ENCODE measurements at places on chromosomes 5 and 9. TPM values are rescaled to one million over a fixed set of nuclear protein-coding genes. Genes with fewer than 3 reads are reported as not detected.

DNA sequence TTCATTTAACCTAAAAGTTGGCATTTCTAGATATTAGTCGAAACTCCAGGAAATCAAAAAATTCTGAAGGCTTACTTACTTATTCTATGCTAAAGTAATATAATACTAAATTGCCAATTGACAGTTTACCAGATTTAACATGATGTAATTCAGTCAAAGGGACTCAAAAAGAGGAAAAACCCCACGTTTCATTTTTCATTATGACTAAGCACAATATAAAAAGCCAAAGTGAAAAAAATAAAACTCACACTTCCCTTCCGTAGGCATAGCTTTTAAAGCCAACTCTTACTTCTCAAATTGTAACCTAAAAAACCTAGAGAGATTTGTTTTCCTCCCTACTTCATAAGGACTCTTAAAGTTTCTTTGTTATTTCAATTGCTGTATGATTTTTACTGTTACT lies 146.6 kb downstream of the RAPGEF6 start:
- H3K4me3 ChIP-seq: no peak overlapping the region
- no peak for DNase-seq
- H3K27me3 ChIP-seq: no peaks in the 10 kb centered on the region

Gene CDKN2B
- 67.0 TPM for total RNA-seq

GRCh38 chr9:125470767-125471580 lies 209.3 kb downstream of the GAPVD1 start:
- no peak for DNase-seq
- peak overlapping the region; percentile 69 for H3K27ac ChIP-seq
- H3K4me1 ChIP-seq: peaks cover 37% of the 10 kb centered on the region
- no peaks in the 10 kb centered on the region for H3K27me3 ChIP-seq
- no peaks in the 10 kb centered on the region for H3K36me3 ChIP-seq
- no peak overlapping the region for H3K4me3 ChIP-seq

DNA sequence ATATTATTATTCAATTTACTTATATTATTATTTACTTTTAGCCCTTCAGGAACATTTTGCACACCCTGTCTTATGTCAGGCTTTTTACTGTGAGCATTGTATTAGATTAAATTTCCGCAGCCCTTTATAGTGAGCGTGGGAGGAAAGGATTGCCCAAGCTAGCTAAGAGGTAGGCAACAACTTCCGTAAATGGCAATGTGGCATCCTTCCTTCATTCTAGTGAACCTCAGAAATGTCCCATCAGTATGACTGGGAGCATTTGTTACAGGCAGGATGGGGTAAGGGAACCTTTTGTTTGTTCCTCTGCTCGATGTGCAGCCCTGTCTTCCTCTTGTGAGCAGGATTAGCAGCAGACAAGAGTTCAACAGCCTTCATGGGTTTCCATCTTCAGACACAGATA lies 6.2 kb upstream of the CD180 start:
- H3K4me1 ChIP-seq: peaks cover 28% of the 10 kb centered on the region
- no peaks in the 10 kb centered on the region for H3K36me3 ChIP-seq
- H3K27me3 ChIP-seq: no peaks in the 10 kb centered on the region
- DNase-seq: no peak
- H3K4me3 ChIP-seq: no peak overlapping the region
- no peak overlapping the region for H3K27ac ChIP-seq

DNA sequence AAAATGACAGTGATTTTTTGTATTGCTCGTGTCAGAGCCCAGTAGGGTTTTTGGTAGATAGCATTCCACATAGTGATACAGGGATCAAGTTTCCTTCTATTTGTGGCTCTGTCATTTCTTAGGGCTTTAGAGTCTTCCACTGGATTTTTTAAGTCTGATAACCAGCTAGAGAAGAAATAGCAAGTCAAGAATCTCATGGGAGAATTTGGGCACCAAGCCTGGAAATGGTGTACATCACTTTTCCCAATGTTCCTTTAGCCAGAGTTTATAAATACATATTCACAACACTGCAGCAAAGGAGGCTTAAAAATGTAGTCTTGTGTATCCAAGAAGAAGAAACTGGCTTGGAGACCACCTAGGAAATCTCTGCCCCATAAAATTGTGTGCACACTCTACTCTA lies 647.1 kb upstream of the KLF4 start:
- no peaks in the 10 kb centered on the region for H3K27me3 ChIP-seq
- DNase-seq: no peak
- H3K4me1 ChIP-seq: peaks cover 11% of the 10 kb centered on the region
- no peak overlapping the region for H3K27ac ChIP-seq
- no peaks in the 10 kb centered on the region for H3K36me3 ChIP-seq

GRCh38 chr9:87292449-87293191 lies 205.0 kb upstream of the DAPK1 start:
- no peaks in the 10 kb centered on the region for H3K27me3 ChIP-seq
- no peaks in the 10 kb centered on the region for H3K4me1 ChIP-seq
- H3K27ac ChIP-seq: no peak overlapping the region
- no peak overlapping the region for H3K4me3 ChIP-seq

Gene INPP5E
- 9.8 TPM for total RNA-seq
